Brain microvascular endothelial cell (primary cell): ENCODE measurements at places on chromosomes 2 and 18.

DNA sequence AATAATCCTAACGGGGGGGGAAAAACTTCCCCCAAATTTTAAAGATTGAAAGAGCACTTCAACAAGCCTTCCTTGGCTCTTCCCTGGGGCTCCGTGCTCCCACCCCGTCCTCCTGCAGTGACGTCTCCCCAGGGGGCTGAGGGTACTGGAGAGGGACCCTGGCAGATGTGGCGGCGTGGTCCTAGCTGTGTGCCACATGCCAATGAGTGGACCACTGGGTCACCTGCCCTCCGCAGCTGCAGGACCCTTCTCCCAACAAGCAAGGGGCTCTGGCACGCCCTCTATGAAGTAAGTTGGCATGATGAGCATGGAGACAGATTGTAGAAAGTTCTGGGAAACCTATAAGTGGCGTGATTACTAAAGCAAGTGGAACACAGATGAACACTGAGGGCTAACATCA is 46.7 kb downstream of the PXDN start:
- no peak for DNase-seq

DNA sequence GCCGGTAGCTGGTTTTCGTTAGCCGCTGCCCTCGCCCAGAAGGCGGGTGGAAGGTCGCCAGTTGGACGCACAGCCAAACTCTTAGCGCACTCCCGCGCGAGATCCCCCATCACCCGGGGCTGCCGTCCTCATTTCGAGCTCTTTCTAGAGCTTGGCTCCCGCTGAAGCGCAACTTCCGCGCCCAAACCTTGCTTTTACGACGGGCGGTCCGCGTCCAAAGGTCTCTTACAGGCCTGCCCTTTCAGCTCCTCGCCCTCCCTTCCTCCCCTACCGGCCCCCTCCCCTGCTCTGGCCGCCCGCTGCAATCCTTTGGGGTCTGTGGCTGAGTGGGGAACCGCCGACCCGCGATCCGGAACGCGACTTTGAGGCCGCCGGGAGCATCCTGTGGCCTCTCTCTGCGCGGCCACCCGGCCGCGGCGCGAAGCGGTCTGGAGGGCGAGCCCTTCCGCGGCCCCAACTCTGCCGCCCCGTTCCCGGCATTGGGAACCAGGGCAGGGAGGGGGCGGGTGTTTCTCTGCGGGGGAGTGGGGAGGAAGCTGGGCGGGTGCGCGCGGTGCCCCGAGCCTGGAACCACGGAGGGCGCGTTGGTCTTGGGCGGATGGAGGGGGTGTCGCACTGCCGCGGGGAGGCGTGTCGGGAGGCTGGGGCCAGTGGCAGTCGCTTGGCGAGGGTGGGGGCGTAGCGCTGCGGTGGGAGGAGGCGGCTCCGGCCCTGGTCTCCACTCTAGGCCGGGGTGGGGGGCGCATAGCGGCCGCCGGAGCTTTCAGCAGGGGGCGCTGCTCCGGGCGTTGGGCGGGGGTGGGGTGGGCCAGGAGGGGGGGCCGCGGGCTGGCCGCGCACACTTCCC is at the start of gene GDF7:
TSS of gene GDF7 (plus strand) at position 841 of the 847 bp plus-strand sequence. CDS start 96 bp downstream, outside the sequence.
- no peak for DNase-seq

DNA sequence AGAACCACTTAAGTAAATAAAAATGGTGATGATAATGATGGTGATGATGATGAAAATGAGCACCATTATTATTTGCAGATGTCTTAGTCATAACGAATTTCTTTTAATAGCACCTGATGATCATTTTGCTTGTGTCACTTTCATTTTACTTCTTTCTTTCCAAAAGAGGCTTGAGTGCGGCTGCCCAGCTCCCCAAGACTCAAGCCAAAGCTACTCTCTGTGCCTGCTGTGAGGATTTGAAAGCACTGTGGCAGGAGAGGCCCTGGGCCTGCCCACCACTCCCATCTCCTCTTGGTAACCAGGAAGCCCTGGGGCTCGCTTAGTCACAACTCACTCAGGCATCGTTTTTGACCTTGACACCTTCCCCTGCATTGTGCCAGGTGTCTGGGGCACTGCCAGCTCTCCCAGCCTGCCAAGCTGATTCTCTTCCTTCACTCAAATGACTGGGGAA is 41.2 kb downstream of the RPL37A start:
- DNase-seq = no peak

GRCh38 chr2:128623776-128624761 is 305.4 kb upstream of the HS6ST1 start:
- peak; percentile 86 for DNase-seq

DNA sequence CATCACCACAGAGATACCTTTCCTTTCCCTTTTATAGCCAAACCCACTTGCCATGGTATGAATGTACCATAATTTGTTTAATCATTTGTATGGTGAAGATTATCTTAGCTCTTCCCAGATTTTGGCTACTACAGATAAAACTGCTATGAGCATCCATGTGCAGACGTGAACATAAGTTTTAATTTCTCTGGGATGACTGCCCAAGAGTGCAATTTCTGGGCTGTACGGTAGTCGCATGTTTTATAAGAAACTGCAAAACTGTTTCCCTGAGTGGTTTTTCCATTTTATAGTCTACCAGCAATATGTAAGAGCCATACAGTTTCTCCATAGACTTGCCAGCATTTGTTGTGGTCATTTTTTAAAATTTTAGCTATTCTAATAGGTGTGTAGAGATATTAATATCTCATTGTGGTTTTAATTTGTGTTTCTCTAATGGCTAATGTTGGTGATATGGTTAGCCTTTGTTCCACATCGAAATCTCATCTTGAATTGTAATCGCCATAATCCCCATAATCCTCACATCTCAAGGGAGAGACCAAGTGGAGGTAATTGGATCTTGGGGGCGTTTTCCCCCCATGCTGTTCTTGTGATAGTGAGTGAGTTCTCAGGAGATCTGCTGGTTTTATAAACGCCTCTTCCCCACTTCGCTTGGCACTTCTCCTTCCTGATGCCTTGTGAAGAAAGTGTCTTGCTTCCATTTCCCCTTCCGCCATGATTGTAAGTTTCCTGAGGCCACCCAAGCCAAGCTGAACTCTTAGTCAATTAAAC is 628.5 kb upstream of the KLHL29 start:
- no peak for DNase-seq
